ENCODE measurements at places on chromosomes 16 and 17.

- no peak for DNase-seq
Measured at GRCh38 chr17:55321427-55322060, 56.8 kb downstream of the HLF start.

- no peak for DNase-seq
Measured at GRCh38 chr17:48617471-48618255, 2.6 kb upstream of the HOXB8 start.

- DNase-seq = no peak
Measured at GRCh38 chr17:1181753-1182137, 2.0 kb upstream of the ABR start.

DNA sequence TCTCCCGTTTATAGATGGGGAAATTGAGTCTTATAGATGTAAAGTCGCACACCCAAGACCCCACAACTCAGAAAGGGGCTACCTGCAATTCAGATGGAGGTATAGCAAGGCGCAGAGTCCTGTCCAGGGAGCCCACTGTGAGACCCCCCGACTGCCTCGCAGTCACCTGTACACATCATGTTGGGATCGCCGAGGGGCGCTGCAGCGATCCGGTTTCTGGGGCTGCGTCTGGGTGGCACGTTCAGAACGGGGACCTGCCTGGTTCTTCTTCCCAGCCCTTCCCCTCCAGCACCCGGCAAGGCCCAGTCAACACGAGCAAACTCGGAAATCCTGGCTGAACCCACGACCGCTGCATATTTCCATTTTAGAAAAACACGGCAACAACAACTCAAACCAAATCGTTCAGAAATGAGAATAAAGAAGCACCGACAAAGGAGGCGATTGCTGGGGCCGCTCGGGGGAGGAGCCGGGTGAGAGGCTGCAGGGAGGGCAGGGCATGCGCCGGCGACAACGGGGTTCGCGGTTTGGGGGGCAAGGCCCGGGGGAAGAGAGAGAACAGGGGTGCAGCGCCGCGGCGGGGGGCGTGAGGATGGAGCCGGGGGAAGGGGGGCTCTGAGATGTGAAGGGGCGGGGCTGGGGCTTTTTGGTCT, 643 bp downstream of the HSDL1 start:
- no peak for DNase-seq

DNA sequence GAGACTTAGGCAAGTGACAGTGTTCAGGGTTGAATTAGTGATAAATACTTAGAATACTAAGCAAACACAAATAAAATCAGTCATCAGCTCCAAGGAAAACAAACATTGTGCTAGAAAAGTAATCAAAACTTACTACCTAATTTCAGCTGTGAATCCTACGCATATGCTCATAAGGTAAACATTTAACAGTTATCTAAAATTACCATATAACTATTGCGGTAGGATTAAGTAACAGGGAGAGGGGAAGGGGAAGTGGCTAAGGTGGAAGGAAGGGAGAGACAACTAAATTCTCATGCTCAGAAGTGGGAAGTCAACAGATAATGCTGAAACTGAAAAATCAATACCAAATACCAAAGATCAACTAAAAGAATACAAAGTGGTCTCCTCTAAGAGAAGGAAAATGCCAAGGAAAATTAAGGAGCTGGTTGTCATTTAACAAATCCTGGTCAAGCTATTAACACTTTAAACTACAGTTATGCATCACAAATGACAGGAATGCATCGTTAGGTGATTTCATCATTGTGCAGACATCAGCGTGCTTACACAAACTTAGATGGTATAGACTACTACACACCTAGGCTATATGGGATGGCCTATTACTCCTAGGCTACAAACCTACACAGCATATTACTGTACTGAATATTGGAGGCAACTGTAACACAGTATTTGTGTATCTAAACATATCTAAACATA, 20.0 kb downstream of the USP32 start:
- DNase-seq = no peak

DNA sequence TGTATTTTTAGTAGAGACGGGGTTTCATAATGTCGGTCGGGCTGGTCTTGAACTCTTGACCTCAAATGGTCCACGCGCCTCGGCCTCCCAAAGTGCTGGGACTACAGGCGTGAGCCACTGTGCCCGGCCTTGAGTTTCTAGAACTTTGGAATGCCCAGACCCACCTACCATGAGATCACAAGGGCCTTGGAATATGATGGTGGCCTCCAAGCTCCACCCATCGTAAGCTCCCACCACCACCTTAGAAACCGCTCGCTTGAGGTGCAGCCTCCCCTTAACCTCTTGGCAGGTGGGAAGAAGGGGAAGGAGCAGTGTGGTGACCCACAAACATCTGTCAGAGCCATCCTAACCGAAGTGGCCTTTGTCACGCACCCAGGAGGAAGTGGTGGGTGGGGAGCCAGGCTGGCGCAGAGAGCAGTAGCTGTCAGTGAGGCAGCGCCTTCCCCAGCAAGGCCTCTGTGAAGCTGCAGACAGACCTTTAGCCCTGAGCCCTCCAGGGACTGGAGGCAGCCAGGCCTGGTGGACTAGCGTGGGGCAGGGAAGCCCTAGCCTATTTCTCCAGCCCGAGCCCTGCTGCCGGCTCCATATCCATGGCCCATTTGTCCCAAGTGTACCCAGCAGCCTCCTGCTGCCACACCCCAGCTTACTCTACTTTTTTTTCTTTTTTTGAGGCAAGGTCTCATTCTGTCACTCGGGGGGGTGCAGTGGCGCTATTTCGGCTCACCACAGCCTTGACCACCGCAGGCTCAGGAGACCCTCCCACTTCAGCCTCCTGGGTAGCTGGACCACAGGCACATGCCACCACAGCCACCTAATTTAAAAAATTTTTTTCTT, 13.1 kb upstream of the SEPHS2 start:
- peak; percentile 54 for DNase-seq

GRCh38 chr16:72480911-72481310, 309.0 kb upstream of the PMFBP1 start:
- no peak for DNase-seq

DNA sequence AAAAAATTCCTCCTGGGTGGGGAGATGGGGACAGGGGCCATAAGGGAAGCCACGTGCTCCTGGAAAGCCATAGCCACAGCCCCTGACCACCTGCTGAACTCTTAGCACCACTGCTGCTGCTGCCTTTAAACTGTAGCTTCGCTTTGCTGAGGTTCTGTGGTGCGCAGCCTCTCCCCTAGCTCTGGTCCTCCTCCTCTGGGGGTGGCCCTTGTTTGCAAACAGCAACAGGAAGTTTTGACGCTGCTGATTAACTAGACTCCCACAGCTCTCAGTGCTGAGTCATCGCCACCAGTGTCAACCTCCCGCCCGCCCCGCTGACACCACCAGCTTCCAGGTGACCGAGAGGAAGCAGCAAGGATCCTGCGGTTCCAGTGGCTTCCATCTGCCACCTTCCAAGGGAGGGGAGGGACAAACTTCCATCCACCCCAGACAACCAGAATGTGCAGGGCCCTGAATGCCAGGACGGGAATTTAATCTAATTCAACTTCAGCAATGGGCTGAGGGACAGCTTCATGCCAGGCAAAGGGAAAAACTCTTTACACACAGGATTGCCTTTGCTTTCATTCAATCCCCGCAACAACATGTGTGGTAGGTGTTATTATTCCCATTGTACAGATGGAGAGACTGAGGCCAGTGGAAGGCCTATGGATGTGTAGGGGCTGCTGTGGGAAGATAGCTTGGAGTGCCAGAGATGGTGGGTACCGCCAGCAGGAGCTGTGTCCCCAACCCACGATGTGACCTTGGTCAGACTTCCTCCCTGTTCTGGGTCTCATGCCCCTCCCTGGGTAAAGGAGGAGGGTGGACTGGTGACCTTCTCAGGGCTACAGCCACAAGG, 8.1 kb upstream of the KIFC3 start:
- peak; percentile 38 for DNase-seq

- no peak for DNase-seq
Measured at GRCh38 chr17:72381597-72382397, 261.0 kb downstream of the SOX9 start.

GRCh38 chr17:50155115-50155819, 4.8 kb upstream of the PPP1R9B start:
- DNase-seq = no peak

DNA sequence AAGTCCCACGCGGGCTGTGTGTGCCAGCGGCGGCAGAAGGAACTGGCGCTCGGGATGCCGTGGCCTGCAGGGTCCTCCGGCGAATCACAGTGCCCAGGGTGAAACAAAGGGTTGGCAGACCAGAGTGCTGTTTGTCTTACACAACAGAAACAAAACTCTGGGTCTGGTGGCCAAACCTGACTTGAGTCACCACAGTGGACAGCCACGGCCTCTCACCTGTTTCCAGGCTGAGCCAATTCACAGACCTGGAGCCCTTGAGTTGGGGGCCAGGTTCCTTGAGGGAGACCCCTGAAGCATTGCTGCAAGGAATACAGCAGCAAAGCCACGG, 2.1 kb upstream of the CHMP6 start:
- DNase-seq = no peak

- no peak for DNase-seq
Measured at GRCh38 chr17:46192189-46192438, 1.1 kb downstream of the KANSL1 start.

GRCh38 chr16:17343728-17344127, 127.0 kb downstream of the XYLT1 start:
- DNase-seq = no peak

- no peak for DNase-seq
Measured at GRCh38 chr17:29243792-29244191, 2.9 kb upstream of the CRYBA1 start.

GRCh38 chr16:85600530-85601271, 12.4 kb upstream of the GSE1 start:
- no peak for DNase-seq

DNA sequence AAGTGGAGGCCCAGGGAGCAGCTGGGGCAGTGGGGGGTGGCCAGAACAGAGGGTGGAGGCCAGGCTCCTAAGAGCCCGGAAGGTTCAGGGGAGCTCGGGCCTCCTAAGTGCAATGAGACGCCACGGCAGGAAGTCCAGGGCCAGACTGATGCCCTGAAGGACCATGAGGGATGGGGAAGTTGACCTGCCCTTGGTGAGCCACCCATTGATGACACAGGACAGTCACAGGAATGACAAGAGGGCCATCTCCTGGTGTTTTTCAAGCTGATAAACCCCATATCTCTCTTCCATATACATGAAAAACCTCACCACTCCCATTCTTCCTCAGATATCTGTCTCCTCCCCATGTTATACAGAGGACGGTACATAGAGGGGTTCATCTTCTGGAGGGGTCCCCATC, 5.8 kb upstream of the MRPL58 start:
- no peak for DNase-seq

- peak; percentile 24 for DNase-seq
Measured at GRCh38 chr16:80580109-80580832, 39.5 kb downstream of the DYNLRB2 start.

DNA sequence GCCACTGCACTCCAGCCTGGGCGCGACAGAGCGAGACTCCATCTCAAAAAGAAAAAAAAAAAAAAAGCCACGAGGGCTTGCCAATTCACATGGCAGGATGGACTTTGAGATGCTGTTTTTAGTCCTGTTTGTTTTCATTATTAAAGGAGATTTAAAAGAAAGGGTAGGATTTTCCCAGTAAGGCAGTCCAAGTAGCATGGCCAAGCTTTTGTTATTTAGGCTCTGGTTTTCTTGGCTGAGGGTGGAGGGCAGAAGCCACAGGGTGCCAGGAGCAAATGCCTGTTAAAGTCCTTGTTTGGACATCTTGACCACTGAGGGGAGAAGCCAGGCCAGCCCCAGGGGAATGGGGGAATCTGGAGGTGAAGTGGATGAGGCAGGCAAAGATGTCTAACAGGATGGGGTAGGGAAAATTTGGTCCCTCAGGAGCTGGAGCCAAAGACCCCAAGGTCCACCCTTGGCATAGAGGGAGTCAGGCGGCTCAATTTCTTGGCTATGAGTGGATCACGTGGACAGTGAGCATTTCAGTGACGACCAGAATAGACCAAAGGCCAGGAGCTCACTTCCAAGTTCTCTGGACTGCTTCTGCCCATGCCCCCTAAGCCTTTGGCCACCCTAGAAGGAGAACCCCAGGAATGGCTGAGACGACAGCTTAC, 20.8 kb upstream of the PLLP start:
- no peak for DNase-seq

- no peak for DNase-seq
Measured at GRCh38 chr16:982145-983043, 824 bp downstream of the SOX8 start.

DNA sequence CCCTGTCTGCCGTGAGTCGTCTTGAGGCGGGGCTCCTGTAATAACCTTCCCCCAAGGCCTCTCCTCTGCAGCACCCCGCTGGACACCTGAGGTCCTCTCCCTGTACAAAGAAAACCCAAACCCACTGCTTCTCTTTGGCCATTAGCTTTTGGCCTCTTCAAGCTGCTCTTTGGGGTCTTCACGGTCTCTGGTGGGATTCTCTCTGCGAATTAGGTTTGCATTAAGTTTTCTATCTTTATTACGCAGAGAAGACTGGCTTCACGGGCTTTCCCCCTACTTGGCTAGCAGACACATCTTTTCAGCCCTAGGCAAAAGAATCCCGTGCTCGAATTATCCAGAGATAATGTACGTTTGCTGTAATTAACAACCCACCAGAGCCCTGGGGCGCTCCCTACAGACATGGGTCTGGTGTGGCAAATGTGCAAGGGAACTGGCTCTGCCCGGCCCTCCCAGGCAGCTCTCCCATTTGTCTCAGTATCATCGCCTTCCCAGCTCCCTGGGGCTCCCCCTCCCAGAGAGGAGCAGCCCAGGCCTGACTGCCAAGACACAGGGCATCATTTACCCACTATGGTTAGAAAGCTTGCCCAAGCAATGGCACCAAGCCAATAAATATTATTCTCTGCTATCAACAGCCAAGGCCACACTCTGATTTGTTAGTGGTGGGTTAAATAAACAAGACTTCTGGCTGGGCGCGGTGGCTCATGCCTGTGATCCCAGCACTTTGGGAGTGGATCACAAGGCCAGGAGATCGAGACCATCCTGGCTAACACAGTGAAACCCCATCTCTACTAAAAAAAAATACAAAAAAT, 24.7 kb upstream of the KLHDC4 start:
- DNase-seq = no peak

- no peak for DNase-seq
Measured at GRCh38 chr17:51475730-51476129, 215.4 kb downstream of the UTP18 start.

DNA sequence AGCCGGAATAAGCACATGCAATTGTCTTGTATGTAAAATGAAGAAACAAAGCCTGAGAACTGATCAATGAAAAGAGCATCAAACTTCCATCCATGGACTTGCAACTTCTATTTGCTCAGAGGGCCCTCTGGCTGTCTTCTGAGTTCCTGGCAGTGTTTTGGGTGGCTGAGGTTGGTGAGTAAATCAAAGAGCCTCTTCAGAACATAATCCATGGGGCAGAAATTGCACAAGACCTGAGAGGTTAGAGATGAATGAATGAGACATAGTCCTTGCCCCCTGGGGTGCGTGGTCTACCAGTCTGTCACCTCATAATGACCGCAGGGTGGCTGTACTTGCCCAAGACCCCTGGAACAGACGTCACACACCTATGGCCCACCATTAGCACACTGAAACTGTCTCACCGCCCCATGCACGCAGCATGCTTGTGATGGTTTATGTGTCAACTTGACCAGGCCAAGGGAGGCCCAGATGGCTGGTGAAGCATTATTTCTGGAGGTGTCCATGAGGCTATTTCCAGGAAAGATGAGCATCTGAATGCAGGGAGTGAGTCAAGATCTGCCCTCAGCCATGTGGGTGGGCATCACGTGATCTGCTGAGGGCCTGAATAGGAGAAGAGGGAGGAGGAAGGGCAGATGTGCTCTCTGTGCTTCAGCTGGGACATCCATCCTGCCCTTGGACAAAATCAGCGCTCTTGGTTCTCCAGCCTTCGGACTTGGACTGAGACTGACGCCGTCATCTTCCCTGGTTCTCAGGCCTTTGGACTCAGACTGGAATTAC, 8.3 kb downstream of the PIK3R6 start:
- DNase-seq = no peak

GRCh38 chr16:23141033-23141432, 8.2 kb downstream of the USP31 start:
- no peak for DNase-seq

- no peak for DNase-seq
Measured at GRCh38 chr17:40068129-40068581, 5.4 kb downstream of the THRA start.

Measured in stimulated activated CD4-positive, alpha-beta T cell treated with anti-CD3 and anti-CD28 coated beads, TNF-alpha, amount 100 ng/mL, for 1 hour (primary cell).